Renal pelvis (tissue), 12 donors: ENCODE measurements at places on chromosomes 11 and 22. TPM values are rescaled to one million over a fixed set of nuclear protein-coding genes. Genes with fewer than 3 reads are reported as not detected.
A peak's percentile ranks its signal among the peaks of the same experiment; 100 is the strongest.

- DNase-seq = peak; percentile 73
These were observed 13.0 kb upstream of the CXCR5 start for GRCh38 chr11:118870396-118871343.

MICAL2 gene
- 7.5 TPM for polyA plus RNA-seq

GRCh38 chr11:82864268-82864667 lies 36.0 kb downstream of the PRCP start:
- peak; percentile 34 for DNase-seq

DNA sequence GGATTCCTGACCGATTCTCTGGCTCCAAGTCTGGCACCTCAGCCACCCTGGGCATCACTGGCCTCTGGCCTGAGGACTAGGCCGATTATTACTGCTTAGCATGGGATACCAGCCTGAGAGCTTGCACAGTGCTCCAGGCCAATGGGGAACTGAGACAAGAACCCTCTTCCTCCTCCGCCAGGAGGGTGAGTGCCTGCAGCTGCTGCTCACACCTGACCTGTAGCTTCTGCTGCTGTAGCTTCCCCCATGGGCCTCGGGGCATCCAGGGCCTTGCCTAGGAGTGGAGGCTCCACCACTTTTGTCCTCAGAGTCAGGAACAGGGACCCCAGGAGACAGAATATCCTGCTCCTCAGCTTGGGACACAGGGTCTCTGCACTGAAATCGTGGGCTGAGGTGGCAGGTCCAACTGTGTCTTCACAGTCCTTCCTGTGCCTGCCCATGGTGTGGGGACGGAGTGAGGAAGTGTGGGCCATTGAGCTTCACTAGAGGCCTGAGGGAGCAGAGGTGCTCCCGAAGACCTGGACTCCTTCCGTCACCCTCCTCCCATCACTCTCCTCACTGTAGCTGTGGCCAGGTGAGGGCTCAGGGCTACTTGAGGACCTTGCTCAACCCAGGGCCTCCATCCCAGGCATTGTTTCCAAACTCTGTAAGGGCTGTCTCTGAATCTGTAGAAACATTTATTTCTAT lies 103.8 kb downstream of the ZNF280B start:
- no peak for DNase-seq

- no peak for DNase-seq
These were observed 92.4 kb downstream of the MICAL2 start for GRCh38 chr11:12202661-12203310.

DNA sequence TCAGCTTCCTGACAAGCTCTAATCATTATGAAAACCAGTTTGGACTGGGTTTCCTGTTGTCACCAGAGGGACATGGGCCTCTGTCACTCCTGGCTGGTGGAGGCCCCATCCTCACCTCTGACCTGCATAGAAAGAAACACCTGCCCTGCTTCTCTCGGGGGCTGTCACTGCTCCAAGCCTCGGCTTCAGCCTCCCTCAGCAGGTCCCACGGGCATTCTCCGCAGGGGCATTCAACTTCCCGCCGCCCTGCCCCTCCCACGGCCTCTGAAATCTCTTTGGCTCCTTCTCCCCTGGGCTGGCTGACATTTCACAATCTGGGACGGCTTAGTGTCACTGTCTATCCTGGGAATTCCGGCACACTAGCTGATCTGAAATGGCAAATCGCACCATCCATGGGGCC lies 257.9 kb downstream of the CTTN start:
- no peak for DNase-seq

APOBEC3A gene
- 0.11 TPM for polyA plus RNA-seq

GRCh38 chr11:64660205-64660604 lies 62.8 kb downstream of the NRXN2 start:
- no peak for DNase-seq

DNA sequence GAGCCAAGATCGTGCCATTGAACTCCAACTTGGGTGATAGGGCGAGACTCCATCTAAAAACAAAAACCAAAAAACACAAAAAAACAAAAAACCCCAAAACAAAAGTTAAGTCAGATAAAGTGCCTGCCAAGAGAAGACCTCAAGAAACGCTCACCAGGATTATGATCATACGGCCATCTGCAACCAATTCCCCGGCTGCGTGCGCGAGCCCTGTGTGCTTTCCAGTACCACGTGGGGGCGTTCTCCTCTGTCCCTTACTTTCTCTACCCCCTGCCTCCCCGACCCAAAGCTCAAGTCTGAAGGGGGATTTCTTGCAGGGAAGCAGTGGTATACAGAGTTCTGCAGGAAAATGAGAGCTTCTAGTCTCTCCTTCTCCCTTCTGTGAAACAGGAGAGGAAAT lies 10.5 kb upstream of the RPS19BP1 start:
- no peak for DNase-seq
